ENCODE measurements at places on chromosomes 2 and 18.

DNA sequence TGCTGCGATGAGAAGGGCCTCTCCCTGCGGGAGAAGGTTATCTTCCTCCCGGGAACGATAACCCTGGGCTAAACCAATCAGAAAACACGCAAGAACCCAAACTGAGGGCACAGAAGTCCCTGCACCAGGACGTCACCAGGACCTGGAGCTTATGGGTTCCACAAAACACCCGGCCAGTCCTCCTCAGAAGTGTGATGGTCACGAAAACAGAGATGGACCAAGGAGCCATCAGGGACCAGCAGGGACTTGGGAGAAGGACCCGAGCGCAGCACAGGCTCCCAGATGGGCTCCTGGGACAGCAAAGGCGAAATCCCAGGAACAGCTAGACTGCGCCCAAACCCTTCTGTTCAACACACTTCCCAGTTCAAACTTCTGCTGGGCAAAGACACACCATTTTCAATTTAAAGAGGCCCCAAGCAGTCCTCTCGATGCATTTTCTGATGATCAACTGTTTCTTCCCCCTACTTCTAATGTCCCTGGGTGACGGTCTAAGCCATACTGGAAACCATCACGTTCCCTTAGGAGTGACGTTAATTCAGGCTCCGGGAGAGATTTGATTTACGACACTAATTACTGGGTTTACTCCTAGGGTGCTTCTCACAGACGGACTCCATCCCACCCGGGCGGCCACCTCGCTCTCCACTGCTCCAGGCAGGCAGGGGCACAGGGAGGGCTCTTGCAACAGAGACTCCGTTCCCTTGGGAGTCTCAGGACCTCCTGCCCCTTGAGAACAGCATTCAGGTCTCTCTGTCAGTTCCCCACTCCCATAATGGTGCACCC lies 29.2 kb downstream of the ZNF516 start:
- H3K36me3 ChIP-seq, result peaks cover 2% of the 10 kb centered on the region
- peaks cover 43% of the 10 kb centered on the region for H3K27me3 ChIP-seq
- no peak overlapping the region for H3K27ac ChIP-seq

- no peak overlapping the region for H3K4me3 ChIP-seq
- peaks cover 93% of the 10 kb centered on the region for H3K27me3 ChIP-seq
- H3K4me1 ChIP-seq, result no peaks in the 10 kb centered on the region
Measured at GRCh38 chr2:219527472-219527871, 13.2 kb downstream of the ASIC4 start.

GRCh38 chr18:55477499-55477859 lies 110.5 kb downstream of the TCF4 start:
- H3K36me3 ChIP-seq, result no peaks in the 10 kb centered on the region
- H3K4me1 ChIP-seq, result peaks cover 20% of the 10 kb centered on the region
- DNase-seq, result no peak
- H3K27me3 ChIP-seq, result no peaks in the 10 kb centered on the region
- H3K27ac ChIP-seq, result peak overlapping the region; percentile 22

DNA sequence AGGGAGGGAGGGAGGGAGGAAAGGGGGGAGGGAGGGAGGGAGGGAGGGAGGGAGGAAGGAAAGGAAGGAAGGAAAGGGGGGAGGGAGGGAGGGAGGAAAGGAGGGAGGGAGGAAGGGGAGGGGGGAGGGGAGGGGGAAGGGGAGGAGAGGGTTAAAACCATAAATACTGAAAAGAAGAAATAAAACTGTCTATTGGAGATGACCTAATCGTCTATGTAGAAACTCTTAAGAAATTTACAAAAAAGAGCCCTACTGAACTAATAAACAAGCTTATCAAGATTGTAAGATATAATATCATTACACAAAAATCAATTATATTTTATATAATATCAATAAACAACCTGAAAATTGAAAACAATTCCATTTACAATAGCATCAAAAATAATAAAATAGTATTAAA lies 32.3 kb upstream of the CTDP1 start:
- no peak overlapping the region for H3K4me3 ChIP-seq
- DNase-seq, result no peak
- no peaks in the 10 kb centered on the region for H3K4me1 ChIP-seq
- H3K27ac ChIP-seq, result no peak overlapping the region
- no peaks in the 10 kb centered on the region for H3K36me3 ChIP-seq
- peaks cover 25% of the 10 kb centered on the region for H3K27me3 ChIP-seq

- H3K4me1 ChIP-seq, result no peaks in the 10 kb centered on the region
- H3K36me3 ChIP-seq, result no peaks in the 10 kb centered on the region
- DNase-seq, result no peak
- H3K4me3 ChIP-seq, result no peak overlapping the region
- H3K27ac ChIP-seq, result no peak overlapping the region
Measured at GRCh38 chr2:218832520-218832919, 917 bp upstream of the PRKAG3 start.

GRCh38 chr2:33047939-33048338 lies 101.2 kb downstream of the LTBP1 start:
- H3K27ac ChIP-seq, result no peak overlapping the region
- H3K4me3 ChIP-seq, result no peak overlapping the region
- H3K36me3 ChIP-seq, result peaks cover 2% of the 10 kb centered on the region
- H3K27me3 ChIP-seq, result peaks cover 31% of the 10 kb centered on the region
- no peaks in the 10 kb centered on the region for H3K4me1 ChIP-seq

DNA sequence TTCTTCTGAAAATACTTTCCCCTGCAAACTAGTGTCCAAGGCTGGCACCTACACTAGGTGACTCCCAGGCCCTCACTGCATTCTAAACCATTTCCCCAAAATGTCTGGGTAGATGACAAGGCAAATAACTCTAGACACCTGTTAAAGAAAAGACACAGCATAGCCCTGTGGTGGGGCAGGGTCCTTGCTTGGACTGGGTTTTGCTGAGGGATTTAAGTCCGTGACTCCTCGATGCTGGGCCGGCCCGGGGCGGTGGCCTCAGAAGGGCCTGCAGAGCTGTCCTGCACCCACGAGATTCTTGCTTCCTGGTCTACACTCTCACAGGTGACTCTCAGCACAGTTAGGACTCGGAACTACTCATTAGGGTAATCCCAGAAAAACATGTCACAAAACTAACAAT lies 55.2 kb downstream of the MBP start:
- peaks cover 91% of the 10 kb centered on the region for H3K4me1 ChIP-seq
- H3K27ac ChIP-seq, result peak overlapping the region; percentile 91
- peaks cover 23% of the 10 kb centered on the region for H3K36me3 ChIP-seq
- no peak overlapping the region for H3K4me3 ChIP-seq
- DNase-seq, result no peak

Data from central memory CD8-positive, alpha-beta T cell (primary cell).